ENCODE measurements at places on chromosomes 12 and 14.

- DNase-seq: no peak
Measured at GRCh38 chr12:98294051-98294805, 221.2 kb upstream of the TMPO start.

GRCh38 chr14:63460680-63461369 lies 82.4 kb downstream of the PPP2R5E start:
- no peak for DNase-seq

DNA sequence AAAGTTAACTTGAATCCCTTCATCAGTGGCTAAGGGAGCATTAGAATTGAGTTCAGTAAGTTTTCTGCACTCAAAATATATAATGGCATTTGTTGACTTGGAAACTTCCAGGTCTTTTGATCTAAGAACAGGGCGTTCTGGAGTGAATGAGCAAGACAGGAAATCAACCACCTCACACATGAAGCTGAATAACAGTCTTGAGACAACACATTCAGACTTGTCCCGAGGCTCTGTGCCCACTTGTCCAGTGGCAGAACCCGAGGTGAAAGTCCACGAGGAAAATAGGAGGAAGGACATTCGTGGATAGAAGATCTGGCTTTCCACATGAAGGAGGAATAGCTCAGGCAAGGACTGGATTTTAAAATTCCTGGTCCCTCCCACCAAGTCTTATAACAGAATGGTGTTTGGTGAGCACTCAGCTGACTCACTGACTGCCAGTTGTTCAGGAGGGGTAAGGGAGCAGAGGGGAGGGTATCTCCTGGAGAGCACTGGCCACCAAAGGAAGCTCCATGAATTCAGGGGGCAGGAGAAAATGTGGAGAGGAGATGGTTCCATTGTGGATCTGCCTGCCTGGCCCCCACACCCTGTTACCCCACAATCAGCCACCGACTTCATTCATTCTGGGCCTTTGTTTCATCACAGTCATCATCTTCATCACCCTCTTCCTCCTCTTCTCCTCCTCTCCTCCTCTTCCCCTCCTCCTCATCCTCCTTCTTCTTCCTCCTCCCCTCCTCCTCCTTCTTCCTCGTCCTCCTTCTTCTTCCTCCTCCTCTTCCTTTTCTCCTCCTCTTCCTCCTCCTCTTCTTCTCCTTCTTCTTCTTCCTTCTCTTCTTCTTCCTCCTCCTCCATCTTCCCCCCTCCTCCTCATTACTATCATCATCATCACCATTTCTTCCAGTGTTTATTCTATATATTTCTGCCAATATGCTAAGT lies 620.1 kb downstream of the MED13L start:
- no peak for DNase-seq

GRCh38 chr14:23118506-23119362 lies at the start of gene CEBPE:
Gene CEBPE (minus strand): TSS chr14:23119255. CDS start chr14:23119091, 164 bp downstream.
- DNase-seq: no peak

GRCh38 chr14:99673305-99674063 lies 10.6 kb upstream of the CYP46A1 start:
- no peak for DNase-seq

GRCh38 chr12:44626883-44627282 lies 249.2 kb downstream of the NELL2 start:
- DNase-seq: no peak

- no peak for DNase-seq
Measured at GRCh38 chr14:21039585-21040369, 2.4 kb upstream of the RNASE7 start.

DNA sequence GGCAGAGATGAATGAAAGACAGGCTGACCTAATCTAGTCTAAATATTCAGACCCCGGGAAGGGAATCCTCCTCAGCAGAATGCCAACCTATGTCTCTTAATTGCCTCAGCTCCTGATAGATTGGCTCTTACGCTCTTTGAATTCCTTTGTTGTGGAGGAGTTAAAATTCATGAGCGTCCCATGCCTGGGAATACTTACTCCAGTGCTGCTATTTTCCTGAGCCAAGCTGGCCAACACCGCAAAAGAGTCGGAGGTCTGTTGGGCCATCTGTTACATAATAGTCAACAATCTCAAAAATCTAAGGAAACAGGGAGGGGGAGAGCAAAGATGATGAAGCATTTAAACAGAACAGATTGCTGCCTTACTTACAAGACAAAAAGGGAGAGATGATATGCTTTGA lies 182.8 kb downstream of the ASCL1 start:
- no peak for DNase-seq

- DNase-seq: peak; percentile 46
Measured at GRCh38 chr12:12719496-12719895, 2.3 kb downstream of the CDKN1B start.

GRCh38 chr12:92424338-92424737 lies 278.5 kb upstream of the PLEKHG7 start:
- DNase-seq: no peak

DNA sequence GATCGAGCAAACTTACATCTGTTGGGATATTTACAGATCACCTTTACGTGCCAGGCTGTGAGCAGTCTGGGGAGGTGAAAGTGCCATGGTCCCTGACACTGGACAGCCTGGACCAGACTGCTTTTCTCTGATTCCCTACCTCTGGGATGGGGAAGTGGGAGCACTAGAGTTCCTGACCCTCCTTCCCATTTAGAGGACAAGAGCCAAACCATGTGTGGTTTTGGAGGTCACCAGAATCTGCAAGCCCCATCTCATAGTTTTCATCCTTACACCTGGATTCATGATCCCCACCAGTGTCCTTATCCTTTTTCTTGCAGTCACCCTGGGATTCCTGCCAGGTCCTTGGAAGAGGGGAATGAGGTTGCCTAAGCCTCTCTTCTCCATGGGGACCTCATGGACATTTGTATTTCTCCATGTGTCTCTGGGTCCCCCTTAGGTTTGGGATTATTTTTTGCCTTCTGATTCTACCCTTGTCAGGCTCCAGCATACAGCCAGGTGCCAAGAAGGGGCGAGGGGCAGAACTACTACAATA lies 1.5 kb upstream of the WNT10B start:
- DNase-seq: no peak

GRCh38 chr12:25382311-25383106 lies 131.8 kb upstream of the KRAS start:
- no peak for DNase-seq

DNA sequence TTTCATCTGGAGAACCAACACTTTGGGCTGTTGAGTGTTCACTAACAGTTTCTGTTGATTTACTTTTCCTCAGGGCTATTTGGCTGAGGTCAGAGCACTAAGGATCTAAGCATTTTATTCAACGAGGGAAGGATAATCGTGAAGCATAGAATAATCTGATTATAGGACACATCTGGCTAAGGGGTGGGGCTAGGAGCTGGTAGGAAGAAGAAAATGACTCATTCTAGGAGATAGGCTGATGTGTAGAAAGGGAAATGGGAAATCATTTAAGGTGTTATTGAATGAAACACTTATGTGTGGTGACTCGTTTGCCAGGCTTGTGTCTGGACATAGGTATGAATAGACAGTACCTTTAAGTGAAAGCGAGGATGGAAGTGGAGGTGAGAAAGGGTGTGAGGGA lies 167.2 kb downstream of the ETNK1 start:
- no peak for DNase-seq

GRCh38 chr14:31110872-31111271 lies 84.7 kb upstream of the STRN3 start:
- no peak for DNase-seq

- no peak for DNase-seq
Measured at GRCh38 chr12:112168561-112168971, 43.2 kb downstream of the TRAFD1 start.
